ENCODE measurements at places on chromosomes 16 and 17. TPM values are rescaled to one million over a fixed set of nuclear protein-coding genes. Genes with fewer than 3 reads are reported as not detected.

- no peak for DNase-seq
These were observed 78.6 kb downstream of the COPRS start for GRCh38 chr17:31780483-31780882.

GRCh38 chr17:40960144-40960543, 6.6 kb downstream of the KRT39 start:
- DNase-seq: no peak

DNA sequence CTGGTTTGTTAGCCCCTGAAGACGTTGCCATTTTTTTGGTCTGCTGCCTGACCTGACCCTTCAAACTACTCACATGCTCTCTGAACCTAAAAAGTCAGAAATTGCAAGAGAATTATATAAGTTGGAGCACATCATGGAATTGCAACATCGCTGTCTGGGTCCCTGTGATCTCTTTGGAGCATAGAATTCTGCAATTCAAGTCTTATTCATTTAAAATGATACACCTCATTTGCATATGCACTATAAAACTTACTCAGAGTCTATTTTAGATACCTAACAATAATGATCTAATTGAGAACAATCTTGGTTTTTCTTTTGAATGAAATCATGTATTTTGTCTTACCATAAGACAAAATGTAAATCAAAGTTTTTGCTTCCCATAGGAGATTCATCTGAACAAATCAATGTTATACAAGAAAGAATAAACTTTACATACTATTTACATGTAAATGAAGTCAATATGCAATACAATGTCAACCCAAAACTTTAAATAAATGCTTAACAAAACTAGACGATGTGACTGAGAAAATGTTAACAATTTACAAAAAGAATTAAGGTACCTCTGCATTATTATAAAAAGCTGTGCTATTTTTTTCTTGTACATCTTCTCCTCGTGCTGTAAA, 99.7 kb downstream of the HELZ start:
- no peak for DNase-seq

Gene MRPS7
- polyA plus RNA-seq: 122 TPM

Gene CDYL2
- 0.23 TPM for polyA plus RNA-seq

Gene HS3ST6
- not detected for polyA plus RNA-seq

- DNase-seq: no peak
These were observed 69.3 kb downstream of the IRF8 start for GRCh38 chr16:85968041-85968920.

Gene NPIPA3
- 1.4 TPM for polyA plus RNA-seq

Data from psoas muscle (tissue), 8 donors.